GM13977 (cell line): ENCODE measurements at places on chromosomes 13 and 19.

- no peak for DNase-seq
Observed at GRCh38 chr19:9498183-9498902, at the start of gene ZNF560. Gene ZNF560 (minus strand): TSS chr19:9498616. CDS start chr19:9475313, 23,303 bp downstream.

- DNase-seq: peak; percentile 70
Observed at GRCh38 chr19:2478756-2479555, 3.0 kb downstream of the GADD45B start.

DNA sequence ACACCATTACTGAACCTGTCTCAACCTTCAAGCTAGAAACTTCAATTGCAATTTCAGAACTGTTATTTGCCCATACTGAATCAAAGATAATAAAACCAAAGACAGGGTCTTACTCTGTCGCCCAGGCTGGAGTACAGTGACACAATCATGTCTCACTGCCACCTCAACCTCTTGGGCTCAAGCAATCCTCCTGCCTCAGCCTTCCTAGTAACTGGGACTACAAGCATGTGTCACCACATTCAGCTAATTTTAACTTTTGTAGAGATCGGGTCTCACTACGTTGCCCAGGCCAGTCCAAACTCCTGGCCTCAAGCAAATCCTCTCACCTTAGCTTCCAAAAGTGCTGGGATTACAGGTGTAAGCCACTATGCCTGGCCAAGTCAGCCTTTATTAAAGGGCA is 143.4 kb downstream of the DIAPH3 start:
- DNase-seq: no peak

DNA sequence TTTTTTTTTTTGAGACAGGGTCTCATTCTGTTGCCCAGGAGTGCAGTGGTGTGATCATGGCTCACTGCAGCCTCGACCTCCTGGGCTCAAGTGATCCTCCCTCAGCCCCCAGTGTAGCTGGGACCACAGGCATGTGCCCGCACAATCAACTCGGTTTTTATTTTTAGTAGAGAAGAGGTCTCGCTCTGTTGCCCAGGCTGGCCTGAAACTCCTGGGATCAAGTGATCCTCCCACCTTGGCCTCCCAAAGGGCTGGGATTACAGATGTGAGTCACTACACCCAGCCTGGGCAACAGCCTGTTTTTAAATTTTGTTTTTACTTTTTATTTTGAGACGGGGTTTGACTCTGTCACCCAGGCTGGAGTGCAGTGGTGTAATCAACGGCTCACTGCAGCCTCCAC is 2.3 kb upstream of the KDM4B start:
- DNase-seq: no peak

GRCh38 chr19:35718345-35719041 is 690 bp downstream of the KMT2B start:
- DNase-seq: peak; percentile 75

GRCh38 chr19:4929186-4929585 is 19.9 kb downstream of the UHRF1 start:
- no peak for DNase-seq

GRCh38 chr19:47357788-47358680 is 8.9 kb downstream of the DHX34 start:
- DNase-seq: no peak

- DNase-seq: no peak
Observed at GRCh38 chr13:107574517-107575210, 640.7 kb downstream of the LIG4 start.

GRCh38 chr13:80921971-80922370 is 581.0 kb upstream of the SPRY2 start:
- no peak for DNase-seq

DNA sequence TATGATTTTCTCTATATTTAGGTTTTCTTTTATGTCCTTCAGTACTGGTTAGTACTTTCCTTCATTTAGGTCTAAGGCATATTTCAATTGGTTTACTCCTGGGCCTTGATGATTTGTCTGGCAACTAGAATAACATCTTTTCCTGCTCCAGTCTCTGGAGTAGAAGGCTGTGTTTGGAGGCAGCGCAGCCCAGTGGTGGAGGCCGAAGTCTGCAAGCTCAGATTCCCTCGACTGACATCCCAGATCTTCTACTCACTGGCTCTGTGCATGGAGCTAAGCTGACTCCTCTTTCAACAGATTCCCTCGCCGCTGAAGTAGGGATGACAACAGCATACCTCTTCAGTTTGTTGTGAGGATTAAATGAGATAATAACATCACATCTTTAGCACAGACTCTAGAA is 141.0 kb downstream of the RAP2A start:
- DNase-seq: peak; percentile 18

DNA sequence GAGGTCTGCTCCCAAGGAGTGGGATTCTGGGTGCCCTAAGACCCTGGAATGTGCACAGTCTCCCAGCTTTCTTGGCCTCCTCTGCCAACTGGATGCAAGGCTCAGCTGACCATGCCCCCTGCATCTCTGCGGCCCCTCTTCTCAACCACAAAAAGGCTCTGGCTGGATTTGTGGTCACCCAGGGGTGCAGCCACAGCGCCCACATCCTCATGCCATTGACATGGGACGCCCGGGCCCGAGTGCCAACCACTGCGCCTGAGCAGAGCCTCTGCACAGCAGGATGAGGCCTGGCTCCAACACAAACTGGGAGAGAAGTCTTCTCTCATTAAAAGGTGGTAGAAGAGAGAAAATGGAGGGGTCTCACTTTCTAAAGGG is 103.5 kb downstream of the FOXO1 start:
- no peak for DNase-seq

- DNase-seq: no peak
Observed at GRCh38 chr19:11268783-11269267, 6.5 kb upstream of the DOCK6 start.

DNA sequence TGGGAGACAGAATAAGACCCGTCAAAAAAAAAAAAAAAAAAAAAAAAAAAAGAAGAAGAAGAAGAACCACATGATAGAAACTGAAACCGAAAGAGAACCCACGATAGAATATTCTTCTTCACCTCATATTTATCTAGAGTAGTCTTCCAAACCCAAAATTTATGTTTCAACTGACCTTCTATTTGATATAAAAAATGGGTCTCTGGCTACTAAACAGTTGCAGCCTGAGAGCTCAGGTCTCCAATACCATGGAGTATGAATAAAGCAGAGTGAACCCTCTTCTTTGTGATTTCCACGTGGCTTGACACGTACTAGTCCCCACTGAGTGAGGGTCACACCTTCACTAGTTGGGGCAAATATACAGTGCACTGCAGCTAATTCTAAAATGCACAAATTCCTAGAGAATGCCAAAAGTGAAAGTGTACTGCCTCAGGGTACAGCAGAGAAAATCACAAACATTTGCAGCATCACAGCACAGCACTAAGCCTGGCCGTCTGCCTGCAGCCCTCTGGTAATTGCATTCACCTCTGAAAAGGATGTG is 30.8 kb upstream of the RFC3 start:
- no peak for DNase-seq

GRCh38 chr13:108944760-108945159 is 315.3 kb downstream of the MYO16 start:
- no peak for DNase-seq

DNA sequence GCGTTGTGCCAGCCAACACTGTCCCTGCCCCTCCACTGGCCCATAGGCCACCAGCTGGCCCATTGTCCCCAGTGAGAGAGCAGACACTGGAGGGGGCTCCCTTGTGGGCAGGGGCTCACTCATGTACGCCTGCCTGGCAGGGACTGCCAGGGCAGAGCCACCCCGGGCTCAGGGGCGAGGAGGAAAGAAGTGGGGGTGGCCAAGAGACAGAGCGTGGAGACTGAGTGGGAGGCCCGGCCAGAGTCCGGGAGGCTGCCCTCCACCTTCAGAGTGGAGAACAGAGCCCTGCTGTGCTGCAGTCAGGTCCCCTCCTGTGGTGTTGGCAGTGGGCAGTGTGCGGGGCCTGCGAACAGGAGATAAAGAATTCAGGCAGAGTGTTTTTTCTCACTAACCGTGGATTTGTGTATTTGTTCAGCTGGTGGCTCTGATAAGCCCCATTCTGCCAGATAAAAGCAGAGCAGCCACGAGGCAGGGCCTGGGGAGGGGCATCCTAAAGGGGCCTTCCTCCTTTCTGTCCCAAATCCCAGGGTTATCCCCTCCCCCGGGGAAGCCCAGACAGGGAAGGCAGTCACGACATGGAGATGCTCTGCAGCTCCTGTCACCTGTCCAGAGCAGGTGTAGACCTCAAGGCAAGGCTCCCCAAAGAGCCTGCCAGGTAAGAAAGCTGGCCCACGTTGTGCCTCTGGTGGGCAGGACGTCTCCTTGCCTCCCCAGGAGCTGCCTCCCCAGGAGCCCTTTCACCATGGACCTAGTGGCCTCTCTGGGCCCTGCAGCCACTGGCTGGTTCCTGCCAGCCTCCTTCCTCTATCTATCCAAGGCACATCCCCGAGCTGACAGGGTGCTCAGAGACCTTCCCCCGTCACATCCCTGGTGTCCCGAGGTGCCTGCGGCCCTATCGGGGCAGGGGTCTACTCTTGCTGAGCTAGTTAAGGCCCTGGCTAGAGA is 33.0 kb downstream of the LYL1 start:
- no peak for DNase-seq

- DNase-seq: no peak
Observed at GRCh38 chr19:22335716-22336115, 49.5 kb downstream of the ZNF729 start.

GRCh38 chr19:45908956-45909355 is 5.6 kb downstream of the NANOS2 start:
- DNase-seq: no peak

DNA sequence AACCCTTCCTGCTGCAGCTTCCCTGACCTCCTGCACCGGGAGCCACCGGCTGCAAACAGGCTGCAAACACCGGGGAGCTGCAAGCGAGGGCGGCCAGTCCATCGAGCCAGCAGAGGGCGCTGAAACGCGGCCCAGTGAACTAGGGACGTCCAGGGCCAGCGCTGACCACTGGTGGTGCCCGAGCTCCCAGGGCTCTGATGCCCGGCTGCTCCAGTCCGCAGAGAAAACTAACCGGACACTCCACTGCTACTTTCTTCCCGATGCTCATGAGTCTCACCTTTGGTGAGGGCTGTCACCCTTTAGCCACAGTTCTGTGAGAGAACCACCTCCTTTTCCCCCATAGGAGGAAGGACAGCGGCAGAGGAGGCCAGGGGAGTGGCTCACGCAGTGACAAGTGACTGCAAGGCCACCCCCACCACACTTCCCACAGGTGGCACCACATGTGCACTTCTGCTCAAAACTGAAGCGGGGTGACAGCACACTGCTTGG is 82.8 kb upstream of the MTIF3 start:
- peak; percentile 56 for DNase-seq

DNA sequence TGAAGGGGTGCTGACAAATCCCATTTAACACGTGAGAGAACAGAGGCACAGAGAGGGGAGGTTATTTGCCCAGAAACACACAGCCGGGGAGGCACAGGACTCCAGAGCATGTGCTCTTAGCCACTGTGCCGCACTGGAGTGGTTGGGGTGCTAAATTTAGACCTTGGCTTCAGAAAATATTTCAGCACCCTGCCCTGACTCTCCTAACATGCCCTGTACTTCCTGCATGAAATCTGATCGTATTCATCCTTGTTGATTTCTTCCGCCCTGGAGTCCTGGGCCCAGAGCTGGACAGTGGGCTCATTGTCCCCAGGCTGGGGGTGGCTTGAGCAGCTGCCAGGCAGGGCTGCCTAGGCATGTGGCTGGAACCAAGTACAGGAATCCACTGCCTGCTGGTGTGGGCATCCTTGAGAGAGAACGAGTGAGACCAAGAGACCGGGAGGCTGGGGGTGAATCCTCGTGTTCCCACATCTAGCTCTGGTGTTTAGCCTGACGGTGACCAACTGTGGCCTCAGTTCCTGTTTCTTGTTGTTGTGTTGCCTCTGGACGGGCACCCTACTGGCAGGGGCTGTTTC is 5.3 kb downstream of the SLC27A1 start:
- DNase-seq: no peak

DNA sequence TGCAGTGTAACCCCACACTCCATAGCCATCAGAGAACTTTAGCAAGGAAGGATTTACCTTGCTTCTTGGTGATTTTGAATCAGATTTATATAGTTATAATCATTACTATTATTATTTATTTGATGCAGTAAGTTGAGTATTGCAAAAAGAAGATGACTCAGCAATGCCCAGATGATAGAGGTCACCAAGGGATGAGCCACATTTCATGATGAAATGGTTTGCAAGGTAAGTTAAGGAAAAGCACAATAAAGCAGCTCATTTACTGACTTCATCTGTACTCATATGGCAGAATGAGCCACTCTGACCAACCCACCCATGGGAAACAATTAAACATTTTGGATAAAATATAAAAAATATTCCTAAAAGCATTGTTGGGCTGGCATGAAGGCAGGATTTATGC is 59.1 kb downstream of the AKAP11 start:
- DNase-seq: no peak

- no peak for DNase-seq
Observed at GRCh38 chr19:13932911-13933393, 5.3 kb downstream of the PODNL1 start.

- peak; percentile 13 for DNase-seq
Observed at GRCh38 chr19:39307046-39307821, 11.0 kb downstream of the IFNL1 start.

DNA sequence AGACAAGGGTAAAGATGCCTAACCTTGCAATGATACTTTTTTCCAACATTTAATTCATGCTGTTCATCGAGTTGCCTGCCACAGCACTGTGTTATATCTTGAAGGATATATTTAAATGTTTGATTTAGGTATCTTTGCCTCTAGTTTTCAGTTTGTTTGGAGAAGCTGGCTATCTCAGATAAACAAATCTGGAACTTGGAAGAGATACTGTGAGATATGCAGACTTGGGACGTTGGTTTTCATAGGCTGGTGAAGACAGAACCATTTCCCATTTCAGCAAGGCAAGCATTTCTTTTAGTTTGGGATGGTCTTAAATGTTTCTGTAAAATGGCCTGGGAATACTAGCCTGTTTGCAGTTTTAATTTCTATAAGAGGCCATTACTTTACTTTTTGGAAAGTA is 3.3 kb downstream of the RNASEH2B start:
- no peak for DNase-seq

GRCh38 chr19:20964798-20965197 is 41.7 kb downstream of the ZNF85 start:
- DNase-seq: no peak

DNA sequence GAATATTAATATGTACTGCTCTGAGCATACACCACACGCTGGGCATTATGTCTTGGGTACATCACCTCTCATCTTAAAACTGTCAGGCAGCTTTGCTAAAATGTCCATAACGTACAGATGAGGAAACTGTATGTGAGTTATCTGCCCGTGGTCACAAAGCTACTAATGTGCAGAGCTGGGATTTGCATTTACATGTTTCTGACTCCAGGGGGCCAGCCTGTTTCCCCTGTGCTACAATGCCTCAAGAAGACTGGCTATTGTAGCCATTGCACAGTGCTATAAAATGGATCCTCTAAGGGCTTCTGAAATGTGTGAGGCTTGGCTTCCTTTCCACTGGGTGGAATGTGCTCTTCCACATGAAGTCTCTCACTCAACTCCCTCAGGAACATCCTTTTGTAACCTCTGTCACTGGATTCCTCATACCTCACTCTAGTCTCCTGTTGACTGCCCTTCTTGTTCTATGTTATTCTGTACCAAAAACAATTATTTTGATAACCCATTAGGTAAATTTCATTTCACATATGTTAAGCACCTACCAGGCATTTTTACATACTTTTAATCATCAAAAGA is 95.6 kb upstream of the HTR2A start:
- DNase-seq: no peak
